ENCODE measurements at places on chromosomes 4 and X.

DNA sequence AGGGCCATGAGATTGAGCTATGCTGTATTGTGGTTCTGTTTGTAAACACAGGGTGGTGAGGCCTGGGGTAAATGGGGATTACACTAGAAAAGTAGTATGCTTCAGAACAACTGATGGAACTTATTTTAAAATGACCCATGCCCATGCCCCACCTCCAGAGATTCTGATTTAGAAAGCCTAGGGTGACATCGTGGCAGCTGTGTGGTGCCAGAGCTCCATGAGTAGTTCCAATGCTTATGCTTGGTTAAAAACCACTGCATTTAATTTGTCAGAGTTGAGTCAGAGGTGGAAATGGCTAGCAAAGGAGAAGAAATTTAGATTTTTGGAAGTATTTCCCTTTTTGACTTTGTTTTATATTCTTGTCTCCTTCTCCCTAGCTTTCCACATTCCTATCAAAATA is 63.4 kb upstream of the PDE5A start:
- no peak for DNase-seq

GRCh38 chrX:261919-262352 is 19.2 kb upstream of the PLCXD1 start:
- DNase-seq = no peak

- no peak for DNase-seq
Observed at GRCh38 chr4:61671599-61671998, 471.5 kb downstream of the ADGRL3 start.

DNA sequence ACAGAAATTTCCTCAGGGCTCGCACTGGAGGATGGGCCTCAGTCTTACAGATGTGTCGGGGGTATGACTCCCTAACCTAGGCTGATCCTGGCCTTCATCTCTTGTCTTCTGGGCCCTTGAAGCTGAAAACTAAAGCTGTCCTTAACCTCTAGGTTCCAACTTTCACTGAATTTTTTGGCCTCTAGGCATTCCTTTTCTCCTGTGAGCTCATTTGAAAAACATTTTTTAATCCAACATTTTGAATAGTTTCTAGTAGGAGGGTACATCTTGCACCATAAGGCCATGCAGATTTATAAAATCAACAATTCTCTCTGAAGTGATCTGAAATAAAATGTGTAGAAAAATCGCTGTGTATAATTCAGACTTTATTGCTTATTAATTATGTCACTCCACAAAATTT is 19.7 kb downstream of the RWDD4 start:
- DNase-seq = no peak

DNA sequence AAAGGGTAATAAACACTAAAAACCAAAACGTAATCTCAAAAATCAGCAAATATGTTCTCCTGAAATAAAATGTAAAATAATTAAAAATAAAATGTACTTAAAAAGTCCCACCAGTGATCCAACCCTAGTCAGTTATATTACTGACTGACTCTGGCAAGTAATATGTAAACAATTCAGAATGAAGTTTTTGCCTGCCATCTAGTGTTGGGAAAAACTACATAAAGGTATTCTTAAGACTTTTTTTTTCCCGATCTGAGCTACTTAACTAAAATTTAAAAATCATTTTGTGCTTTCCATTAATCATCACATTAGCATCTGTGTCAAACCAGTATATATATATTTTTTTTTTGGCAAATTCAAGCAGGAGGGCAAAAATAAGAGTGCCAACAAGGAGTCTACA is 24.0 kb downstream of the RCHY1 start:
- no peak for DNase-seq

DNA sequence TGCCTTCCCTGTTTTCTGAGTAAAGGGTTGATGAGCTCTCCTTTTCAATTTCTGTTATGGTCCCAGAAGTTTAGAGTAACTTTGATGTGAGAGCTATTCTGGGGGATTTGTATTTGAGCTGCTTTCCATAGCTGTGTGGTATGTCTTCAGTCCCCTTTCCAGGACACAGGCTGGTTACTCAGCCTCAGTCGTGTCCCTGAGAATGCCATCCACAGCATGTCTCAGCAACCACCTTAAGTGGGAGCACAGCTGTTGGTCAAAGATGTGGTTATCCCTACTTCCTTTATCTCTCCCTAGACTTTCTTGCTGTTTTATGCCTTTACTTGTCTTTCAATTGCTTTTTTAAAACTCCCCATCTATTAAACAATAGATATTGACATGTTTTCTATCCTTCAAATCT is 37.8 kb downstream of the RNF175 start:
- no peak for DNase-seq

GRCh38 chr4:173328236-173328901 is 5.8 kb downstream of the HMGB2 start:
- no peak for DNase-seq

DNA sequence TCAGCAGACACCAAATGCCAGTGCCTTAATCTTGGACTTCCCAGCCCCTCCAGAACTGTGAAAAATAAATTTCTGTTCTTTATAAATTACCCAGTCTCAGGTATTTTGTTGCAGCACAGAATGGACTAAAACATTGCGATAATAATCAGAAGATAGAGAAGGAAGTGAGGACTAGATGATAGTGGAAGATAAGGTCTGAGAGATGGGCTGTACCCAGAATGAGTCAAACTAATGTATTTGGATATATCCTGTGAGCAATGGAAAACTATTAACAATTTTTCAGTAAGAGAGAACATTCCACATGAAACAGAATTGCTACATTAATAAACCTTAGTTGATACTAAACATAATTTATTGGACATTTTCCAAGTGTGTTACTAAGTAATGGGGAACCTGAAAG is 93.3 kb downstream of the FANCB start:
- no peak for DNase-seq

GRCh38 chrX:25279510-25279909 is 263.7 kb upstream of the ARX start:
- no peak for DNase-seq

DNA sequence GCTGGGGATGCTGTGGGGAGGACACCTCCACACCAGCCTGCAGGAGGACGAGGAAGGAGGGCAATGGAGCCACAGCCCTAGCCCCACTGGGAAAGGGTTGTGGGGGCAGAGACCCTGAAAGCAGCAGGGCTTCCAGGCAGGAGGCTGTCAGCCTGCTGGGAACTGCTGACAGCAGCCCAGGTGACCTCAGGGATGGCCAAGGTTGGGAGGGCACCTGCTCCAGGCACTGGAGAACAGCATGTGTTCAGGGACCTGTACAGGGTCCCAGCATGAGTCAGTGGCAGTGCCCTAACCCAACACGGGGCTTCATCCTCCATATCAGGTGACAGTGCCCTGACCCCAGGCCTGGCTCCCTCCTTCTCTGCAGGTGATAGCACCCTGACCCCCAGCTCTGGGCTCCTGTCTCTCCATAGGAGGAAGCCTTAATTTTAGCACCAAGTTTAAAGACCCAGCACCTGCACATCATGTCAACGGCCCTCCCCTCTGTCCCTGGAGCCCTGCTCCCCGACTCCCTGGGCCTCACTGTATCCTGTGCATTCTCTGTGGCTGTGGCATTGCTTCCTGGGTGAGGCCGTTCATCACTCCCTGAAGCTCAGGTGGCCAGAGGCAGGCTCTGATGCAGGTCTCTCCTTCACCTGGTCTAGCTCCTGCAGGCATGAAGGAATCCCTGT is 66.3 kb downstream of the CRMP1 start:
- no peak for DNase-seq

Data from activated CD4-positive, CD25-positive, alpha-beta regulatory T cell treated with anti-CD3 and anti-CD28 coated beads, Interleukin-2, amount 50 U/mL, for 16 hours (primary cell).